ENCODE measurements at places on chromosomes 2 and 18.
A peak's percentile ranks its signal among the peaks of the same experiment; 100 is the strongest.

DNA sequence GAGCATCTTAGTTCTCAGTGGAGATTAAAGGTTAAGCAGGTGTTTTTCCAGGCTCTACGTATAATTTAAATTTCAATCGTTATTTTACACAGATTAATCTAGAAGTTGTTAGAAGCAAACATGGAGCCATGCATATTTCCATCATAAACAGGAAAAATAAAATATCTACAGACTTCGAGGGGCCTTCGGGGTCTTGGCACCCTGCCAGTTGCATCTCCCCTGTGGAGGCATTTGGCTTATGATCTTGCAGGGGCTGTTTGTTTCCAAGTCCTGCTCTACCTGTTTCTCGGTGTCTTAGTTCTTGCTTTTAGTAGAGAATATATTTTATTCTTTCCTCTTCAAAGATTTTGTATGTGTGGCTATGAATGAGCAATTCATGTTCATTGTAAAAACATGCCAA, 67.2 kb upstream of the FAM136A start:
- no peak for DNase-seq

DNA sequence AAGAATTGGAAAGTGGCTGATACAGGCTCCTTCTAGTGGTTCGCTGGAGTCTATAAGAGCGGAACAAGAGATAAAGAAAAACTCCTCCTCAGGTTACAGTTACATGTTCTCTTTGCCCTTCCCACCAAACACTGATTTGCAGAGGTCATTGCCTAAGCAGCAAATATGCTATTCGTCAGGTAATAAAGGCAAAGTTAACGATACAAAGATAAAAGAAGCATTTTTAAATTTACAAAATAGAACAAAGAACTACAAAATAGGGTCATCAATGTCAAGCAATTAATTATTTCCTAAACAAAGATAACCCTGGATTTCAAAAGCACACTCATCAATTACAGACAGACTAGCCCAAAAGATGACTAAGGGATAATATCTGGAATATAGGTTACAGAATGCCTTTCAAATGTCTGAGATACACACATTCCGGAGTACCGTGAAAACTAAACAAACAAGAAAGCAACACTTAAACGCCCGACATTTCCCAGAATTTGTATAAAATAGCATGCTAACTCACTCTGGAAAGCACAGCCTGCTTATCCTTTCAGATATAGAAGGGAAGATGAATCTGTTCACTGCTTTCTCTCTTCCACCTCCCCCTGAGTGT, 186.4 kb downstream of the MREG start:
- DNase-seq = no peak

DNA sequence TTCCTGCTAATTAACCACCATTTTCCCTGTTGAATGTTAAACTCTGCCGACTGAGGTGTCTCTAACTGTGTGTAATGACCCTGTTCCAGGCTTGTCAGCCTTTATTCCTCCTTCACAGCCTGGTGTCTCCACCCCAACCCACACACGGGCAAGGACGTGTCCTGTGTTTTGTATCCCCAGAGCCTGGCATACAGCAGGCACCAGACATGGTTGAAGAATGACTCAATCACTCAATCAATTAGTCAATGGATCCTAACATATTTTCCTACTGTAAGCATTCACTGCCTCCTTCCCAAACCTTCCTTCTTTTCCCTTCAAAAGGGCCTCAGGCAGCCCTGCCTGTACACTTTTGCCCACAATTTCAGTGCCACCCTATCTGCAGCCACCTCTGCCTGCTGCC, 2.7 kb upstream of the TNS1 start:
- DNase-seq = no peak

GRCh38 chr2:64937687-64938491, 51.3 kb upstream of the SLC1A4 start:
- no peak for DNase-seq

- no peak for DNase-seq
These were observed 784.0 kb upstream of the KLHL29 start for GRCh38 chr2:22600999-22601398.

DNA sequence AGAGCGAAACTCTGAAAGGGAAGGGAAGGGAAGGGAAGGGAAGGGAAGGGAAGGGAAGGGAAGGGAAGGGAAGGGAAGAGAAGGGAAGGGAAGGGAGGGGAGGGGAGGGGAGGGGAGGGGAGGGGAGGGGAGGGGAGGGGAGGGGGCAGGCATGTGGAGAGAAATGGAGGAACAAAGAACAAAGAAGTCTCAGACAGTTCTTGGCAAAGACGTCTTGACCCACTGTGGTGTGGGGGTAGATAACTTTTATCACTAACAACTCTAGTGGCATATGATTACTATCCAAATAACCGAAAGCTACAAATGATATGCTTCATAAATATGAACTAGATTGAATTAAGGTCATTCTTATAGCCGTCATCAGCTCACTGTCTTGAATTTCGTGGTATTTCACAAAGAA, 3.2 kb downstream of the UPP2 start:
- no peak for DNase-seq

DNA sequence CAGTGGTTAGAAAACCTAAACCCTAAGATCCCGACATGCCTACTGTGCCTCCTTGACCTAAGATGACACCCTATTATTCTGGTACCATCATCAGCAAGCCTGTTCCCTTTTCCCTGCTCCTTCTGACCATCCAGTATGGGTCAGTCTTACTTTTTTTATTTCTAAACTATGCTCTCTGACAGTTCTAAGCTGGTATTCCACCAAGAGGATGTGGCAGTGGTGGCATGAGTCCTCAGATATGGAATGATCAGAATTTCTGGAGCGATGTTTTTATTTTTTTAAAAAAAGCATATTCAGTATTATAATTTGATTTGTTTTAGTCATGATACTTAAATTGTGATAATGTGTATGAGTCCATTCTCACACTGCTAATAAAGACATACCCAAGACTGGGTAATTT, 145.9 kb upstream of the LHCGR start:
- DNase-seq = no peak

GRCh38 chr18:13501891-13502290, 224.5 kb downstream of the FAM210A start:
- DNase-seq = no peak

DNA sequence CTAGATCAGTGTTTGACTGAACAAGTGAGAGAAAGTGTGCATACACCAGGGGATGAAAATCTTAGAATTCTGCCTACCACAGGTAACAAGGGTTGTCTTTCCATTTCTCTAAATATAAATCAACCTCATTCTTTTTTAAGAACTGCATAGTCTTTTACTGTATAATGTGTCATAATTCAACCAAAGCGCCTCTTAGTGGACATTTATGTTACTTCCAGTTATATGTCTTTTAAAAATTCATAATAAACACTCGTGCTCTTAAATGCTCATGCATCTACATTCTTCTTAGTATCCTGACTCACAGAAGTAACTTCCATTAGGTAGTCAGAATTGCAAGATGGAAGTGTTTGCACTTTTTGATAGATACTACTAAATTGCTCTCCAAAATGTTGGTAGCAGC, 76.2 kb downstream of the CHRNA1 start:
- no peak for DNase-seq

- peak; percentile 78 for DNase-seq
These were observed at the start of gene CHRNA1 for GRCh38 chr2:174764280-174765255. CHRNA1 (minus strand) TSS chr2:174764472; CDS start chr2:174764394, 78 bp downstream.

- peak; percentile 34 for DNase-seq
These were observed 19.6 kb downstream of the RSAD2 start for GRCh38 chr2:6896930-6897759.

DNA sequence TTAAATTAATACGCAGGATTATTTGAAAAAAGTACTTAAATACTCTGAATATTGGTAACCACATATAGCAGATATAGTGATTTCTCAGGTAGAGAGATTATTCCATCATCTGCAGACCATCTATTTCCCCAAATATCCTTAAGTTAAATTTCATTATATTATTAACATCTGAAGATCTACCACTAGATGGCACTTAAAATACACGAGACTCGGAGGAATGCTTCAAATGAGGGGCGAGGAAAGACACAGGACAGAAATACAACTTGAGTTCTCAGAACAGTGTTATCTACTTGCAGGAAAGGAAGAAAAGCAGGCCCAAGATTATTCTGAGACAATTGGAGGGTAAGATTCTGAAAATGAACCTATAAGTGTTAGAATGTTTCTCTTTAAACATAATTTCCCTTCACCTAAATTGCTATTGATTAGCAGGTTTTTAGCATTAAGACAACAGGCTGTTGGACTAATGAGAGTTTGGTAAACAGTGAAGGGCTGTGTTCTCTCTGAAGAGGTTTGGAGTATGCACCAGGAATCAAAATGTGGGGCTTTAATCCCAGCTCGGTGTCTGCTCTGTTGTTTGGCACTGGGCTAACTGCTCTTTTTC, 76.9 kb upstream of the GCFC2 start:
- peak; percentile 70 for DNase-seq

GRCh38 chr18:75128051-75128605, 80.8 kb downstream of the PTGR3 start:
- DNase-seq = no peak

- DNase-seq = peak; percentile 82
These were observed 412 bp upstream of the NCK2 start for GRCh38 chr2:105744091-105744908.

DNA sequence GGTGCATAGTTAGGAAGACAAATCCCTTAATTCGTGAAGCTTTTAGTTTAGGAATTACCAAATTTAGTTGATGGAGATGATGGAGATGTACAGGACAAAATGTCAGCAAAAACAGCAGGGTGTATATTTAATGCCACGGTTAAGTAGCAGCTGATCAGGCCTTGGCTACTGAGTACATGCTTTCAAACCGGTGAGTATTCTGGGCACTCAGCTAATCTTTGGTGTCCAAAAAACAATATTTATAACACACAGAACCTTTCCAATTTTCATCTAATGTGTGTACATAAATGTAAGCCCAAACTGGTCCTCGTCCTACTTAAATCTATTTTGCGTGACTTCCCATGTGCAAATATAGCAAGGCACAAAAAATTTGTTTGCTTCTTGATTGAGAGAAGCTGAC, 703.4 kb upstream of the LINC00305 start:
- no peak for DNase-seq

DNA sequence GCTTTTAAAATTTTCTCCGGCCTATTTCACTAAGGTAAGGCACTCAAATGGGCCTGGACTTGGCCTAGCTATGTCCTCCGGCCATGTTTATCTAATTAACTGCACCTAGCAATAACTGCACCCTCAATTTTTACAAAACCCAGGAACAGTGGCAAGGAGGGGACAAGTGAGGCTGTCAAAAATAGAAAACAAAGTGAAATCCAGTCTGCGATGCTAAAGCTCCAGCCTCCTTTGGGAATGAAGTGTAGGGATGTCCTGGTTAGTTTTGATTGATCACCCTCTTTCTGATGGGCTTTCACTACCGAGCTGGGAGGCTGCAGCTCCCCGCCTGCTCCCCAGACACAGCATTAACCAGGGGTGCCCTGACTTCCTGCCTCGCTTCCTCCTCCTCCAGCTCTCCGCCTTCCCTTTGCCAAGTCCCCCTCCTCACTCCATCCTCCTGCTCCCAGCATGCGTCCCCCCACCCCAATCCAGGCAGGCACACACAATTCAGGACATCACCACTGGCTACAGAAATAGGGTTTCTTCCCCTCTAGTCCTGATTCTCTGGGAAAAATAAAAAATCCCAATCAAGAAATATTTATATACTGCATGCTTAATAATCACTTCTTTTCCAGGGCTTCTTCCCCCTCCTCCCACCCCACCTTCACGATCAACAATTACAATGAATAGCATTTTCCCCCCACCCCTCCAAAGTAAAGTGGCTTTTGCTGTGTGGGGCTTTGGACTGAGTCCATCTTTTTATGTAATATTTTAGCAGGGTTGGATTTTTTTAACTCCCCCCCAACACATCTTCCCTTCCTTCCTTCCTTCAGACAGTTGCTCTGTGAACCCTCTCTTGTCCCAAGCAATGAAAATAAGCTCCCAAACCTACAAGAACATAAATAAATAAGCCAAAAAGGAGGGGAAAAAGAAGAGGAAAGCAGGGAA, 3.3 kb upstream of the POU3F3 start:
- DNase-seq = peak; percentile 60

DNA sequence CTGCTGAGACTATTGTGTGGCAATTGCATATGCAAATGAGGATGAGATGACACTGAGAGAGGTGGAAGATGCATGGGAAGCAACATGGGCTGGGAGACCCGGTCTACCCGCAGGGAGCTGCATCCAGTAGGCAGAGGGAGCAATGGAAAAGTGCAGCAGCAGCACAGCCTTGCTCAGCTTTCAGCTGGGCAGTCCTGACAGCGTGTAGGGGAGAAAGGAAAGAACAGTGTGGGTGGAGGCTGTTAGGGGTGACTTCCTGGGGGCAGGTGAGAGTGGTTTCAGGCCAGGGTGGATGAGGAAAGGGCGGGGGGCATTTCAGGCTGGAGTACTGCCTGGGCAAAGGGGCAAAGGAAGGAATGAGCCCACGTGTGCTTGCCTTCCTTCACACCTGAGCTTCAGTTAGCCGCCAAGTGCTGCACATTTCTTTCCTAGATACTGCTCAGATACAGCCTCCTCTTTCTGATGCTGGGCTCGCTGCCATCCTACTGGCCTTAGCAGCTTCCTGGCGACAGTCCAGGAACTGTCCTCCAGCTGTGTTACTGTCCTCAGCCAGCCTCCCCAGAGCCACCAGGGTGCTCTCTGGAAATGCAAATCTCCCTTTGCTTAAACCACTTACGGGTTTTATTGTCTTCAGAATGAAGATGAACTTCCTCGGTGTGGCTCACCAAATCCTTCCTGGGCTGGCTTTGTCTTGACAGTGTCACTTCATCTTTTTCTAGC, 276.3 kb downstream of the TSN start:
- DNase-seq = peak; percentile 85

DNA sequence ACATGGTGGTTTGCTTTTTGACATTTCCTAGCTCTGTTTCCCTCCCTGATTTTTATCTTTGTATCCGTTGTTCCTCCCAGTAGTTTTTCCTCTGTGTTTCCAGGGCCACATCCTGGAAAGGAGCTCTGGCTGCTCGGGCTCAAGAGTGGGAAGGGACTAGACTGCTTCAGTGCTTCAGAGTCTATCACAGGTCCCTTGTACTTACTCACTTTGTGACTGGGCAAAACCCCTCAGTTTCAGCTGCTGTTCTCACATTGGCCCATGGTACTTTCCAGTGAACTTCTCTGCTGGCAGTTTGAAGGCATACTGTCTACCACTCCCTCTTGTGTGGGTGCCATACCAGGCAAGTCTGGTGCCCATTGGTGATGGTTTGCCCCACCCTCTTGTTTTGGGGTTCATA, 7.5 kb upstream of the STAMBP start:
- DNase-seq = no peak

DNA sequence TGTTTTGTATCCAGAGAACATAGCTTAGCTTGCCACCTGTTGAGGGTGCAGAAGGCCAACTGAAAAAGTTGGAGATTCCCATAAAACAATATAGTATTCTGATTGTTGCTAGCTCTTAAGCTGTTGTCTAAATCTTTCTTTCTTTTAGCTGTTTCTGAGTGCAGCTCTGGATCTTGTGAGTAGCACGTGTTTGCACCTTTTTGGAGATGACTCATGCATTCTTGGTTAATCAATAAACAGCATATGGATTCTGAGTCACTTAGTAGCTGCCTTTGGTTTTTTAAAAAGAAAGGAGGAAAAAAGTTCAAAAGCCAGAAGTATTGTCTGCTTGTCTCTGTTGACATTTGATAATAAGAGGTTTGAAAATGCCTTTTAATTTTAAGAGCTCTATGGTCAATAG, 483.0 kb upstream of the FSIP2 start:
- DNase-seq = no peak
